Left cardiac atrium (tissue), 4 donors: ENCODE measurements at places on chromosomes 5 and 9. TPM values are rescaled to one million over a fixed set of nuclear protein-coding genes. Genes with fewer than 3 reads are reported as not detected.

The ZDHHC11 gene
- 36.7 TPM for total RNA-seq

DNA sequence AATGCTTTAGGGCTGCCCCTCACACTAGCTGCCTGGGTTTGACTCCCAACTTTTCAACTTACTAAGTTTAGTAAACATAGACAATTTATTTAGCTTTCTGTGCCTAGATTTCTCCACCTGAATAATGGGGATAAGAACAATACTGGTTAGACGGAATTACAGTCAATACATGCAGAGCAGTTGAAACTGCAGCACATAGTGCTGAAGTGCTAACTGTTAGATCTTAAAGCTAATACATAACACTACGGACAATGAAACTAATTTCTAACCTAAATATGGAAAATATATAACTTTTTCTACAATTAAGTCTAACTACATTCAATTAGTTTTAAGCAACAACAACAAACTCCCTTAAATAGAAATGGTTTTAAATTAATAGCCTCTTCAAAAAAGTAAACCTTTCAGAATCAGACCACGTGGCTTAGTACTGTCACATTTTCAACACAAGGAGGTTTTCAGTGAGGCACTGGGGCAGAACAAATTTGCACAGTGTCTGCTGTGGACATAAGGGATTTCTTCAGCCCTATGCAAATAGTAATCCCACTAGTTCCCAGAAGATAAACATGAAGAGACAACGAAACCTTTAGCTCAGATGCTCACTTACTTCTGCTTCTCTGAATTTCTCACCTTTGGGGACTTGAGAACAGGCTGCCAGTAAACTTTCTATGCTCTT, 293.4 kb downstream of the EDIL3 start:
- no peak for DNase-seq

- DNase-seq = peak; percentile 39
These were observed 36.0 kb downstream of the SARDH start for GRCh38 chr9:133701981-133702797.

GRCh38 chr5:173494446-173494845, 122.0 kb downstream of the BOD1 start:
- DNase-seq = no peak

DNA sequence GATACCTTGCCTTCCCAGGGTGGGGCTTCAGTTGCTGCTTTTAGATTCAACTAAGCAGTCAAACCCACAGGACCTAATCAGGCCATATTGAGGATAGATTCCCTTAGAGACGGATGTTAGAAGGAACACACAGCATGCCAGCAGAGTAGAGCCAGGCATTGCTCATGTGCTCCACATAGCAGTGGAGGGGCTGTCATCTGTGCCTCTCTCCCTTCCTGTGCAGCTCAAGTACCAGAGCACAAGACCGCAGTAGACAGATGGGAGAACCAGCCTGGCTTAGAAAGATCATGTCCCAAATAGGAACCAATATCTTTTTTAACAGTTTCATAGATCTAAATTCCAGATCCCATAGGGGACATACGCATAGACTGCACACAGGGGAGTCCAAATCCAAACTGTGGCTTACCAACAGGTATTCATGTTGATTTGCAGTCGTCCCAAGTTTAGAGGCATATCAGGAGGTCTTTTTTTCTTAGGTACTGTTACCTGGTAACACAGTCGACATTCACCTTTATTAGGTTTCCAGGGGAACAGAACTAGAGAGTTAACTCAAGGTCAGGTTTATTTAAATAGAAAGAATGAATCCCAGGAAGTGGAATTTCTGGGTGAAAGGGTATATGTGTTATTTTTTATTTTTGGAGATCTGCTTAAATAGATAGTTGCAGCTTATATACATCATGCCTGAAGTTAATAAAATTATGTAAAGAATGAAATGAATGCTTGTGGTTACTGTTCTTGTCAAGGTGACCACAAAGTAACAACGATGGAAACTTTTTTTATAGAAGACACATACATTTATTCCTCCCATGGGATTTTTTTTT, 43.5 kb upstream of the PCAT7 start:
- no peak for DNase-seq

- DNase-seq = no peak
These were observed 359.0 kb upstream of the DMAC1 start for GRCh38 chr9:8158574-8158973.

DNA sequence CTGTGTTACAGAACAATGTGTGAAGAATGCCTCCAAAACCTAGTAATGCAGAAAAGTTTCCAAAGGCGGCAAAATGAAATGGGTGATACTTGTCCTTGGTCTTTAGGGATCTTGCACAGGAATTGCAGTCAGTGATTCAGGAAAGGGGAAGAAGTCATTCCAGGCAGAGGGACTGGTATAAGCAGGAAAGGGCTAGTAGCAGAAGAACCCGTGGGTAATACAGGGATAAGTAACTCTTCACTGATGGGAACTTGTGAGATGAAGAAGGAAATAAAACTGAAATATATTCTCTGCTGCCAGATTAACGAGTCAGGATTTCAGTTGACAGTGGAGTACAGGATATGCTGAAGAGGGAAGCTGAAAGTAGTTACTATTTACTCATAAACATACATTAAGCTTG, 1.2 kb downstream of the SRFBP1 start:
- no peak for DNase-seq

The SPRY4 gene
- 30.6 TPM for total RNA-seq

- peak; percentile 9 for DNase-seq
These were observed 34.5 kb upstream of the ORM1 start for GRCh38 chr9:114288193-114289091.
